Activated naive CD8-positive, alpha-beta T cell treated with anti-CD3 and anti-CD28 coated beads for 36 hours (primary cell): ENCODE measurements at places on chromosomes 6 and 20. TPM values are rescaled to one million over a fixed set of nuclear protein-coding genes. Genes with fewer than 3 reads are reported as not detected.

- DNase-seq = peak; percentile 29
Measured at GRCh38 chr6:24796616-24797290, 2.0 kb downstream of the ARMH2 start.

DNA sequence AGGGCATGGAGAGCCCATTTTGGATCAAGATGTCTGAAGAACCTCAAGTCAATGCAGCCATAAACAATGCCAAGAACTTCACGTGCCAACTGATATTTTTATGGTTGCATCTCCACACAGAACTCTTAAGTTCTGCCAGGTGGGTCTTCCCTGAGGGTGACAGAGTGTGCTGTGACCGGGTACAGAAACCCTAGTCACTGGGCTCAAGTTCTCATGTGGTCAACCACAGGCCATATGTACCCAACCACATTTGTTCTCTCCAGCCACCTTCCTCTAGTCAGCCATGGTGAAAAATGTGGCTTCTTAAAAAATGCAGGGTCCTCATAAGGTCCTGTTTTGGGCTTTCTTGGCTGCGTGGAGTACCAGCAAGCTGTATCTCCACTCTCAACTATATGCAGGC, 48.9 kb downstream of the CLIC5 start:
- no peak for DNase-seq

DNA sequence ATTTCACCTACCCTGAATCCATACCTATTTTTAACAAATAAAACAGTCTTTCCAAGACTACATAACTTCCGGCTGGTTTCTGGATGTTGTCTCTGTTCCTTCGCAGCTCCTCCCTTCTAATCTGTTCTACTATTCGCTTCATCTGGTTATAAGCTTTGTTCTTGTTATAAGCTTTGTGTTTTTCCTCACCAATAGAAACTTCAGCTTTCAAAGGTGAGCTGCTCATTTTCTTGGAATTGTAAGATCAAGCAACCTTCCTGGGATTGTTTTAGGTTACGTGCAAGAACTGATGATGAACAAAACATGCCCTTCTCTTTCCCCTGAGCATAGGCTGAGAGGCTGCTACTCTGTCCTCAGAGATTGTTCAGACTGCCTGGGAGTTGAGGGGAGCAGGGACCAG, 2.1 kb downstream of the GFOD1 start:
- DNase-seq = no peak

GRCh38 chr6:12534069-12534853, 182.3 kb upstream of the PHACTR1 start:
- no peak for DNase-seq

GRCh38 chr6:113679051-113679450, 178.1 kb upstream of the MARCKS start:
- DNase-seq = no peak

GRCh38 chr6:73180076-73180738, 45.1 kb downstream of the KHDC1L start:
- DNase-seq = no peak

GRCh38 chr6:52495922-52496321, 75.8 kb downstream of the EFHC1 start:
- no peak for DNase-seq

- no peak for DNase-seq
Measured at GRCh38 chr20:57664476-57664875, 44.2 kb upstream of the ZBP1 start.

GRCh38 chr6:27765028-27765590, 147.1 kb downstream of the OR2B2 start:
- DNase-seq = no peak

DNA sequence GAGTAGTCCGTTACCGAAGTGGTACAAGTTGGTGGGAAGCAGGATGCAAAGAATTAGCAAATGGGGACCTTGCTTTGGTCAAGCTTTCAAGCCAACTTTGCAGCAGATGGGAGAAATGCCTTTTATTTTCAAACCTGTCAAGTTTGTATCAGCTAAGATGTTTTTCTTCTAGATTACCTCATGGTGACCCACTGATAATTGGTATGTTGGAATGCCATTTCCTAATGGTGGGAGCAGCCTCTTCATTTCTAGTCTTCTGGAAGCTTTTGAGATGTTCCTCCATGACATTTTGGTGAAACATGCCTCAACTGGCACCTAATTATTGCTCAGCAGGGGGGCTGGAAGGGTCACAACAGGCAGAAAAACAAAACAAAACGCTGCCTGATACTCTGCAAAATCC, 43.7 kb downstream of the ADNP start:
- no peak for DNase-seq

- DNase-seq = no peak
Measured at GRCh38 chr6:46948699-46949098, 27.0 kb upstream of the ADGRF5 start.

DNA sequence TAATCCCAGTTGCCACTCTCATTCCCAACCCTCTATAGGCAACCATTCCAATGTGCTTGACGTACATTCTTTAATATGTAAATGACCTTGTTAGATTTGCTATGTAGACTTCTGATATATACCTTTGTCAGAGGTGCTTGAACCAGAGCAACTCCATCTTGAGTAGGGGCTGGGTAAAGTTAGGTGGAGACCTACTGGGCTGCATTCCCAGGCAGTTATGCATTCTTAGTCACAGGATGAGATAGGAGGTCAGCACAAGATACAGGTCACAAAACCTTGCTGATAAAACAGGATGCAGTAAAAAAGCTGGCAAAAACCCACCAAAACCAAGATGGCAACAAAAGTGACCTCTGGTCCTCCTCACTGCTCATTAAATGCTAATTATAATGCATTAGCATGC, 8.3 kb upstream of the HM13 start:
- DNase-seq = no peak

- no peak for DNase-seq
Measured at GRCh38 chr6:116568821-116569755, 2.2 kb upstream of the RWDD1 start.

The SH3BGRL2 gene
- total RNA-seq = 5.2 TPM

The MRPS26 gene
- 72.4 TPM for total RNA-seq

The OXT gene
- total RNA-seq = 0.47 TPM

The SLC17A1 gene
- not detected for total RNA-seq

The MRPS18B gene
- 113 TPM for total RNA-seq

The DEF6 gene
- 75.7 TPM for total RNA-seq
